CD4-positive, alpha-beta T cell treated with Interleukin-4 for 1 hour (primary cell): ENCODE measurements at places on chromosomes 3 and 15.

- peak; percentile 66 for DNase-seq
Measured at GRCh38 chr3:161310649-161311423, 60.5 kb downstream of the SPTSSB start.

- DNase-seq: no peak
Measured at GRCh38 chr3:46414739-46415138, 7.7 kb downstream of the CCRL2 start.

DNA sequence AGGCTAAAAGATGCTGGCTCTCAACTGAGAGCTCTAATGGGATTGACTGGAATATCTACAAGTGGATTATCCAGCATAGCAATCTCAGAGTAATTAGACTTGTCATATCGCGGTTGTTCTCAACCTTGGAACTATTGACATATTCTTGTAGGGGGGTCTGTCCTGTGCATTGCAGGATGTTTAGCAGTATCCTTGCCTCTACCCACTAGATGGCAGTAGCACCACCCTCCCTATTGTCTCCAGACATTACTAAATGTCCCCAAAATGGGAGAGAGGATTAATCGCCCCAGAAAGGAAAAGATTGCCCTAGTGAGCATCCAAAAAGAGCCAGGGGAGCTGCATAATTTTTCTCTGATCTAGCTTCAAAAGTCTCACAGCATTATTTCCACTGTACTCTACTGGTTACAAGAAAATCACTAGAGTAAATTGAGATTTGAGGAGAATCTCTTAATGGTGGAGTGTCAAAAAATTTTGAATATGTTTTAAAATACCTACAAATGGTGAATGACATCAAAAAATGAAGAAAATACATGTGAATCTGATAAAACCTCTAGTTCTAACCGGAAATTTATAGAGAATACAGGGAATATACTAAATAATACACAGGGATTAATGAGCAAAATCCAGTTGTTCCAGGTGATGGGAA is 388.2 kb upstream of the AGTR1 start:
- DNase-seq: no peak

DNA sequence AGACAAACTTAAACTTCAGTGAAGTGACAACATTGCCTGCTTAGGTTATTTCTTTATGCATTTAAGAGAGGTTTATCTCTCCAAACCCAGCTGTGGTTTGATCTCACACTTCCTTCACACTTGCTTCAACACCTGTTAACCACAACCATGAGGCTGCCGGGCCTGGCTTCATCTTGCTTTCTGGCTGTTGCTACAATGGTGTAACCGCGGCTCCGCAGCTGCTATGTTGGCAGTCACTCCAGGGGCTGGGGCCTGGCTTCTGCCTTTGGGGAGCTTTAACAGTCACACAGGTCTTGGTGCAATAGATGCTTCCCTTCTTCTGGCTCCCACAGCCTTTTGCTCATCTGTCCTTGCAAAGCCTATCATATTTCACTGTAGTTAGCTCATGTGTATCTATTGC is 72.9 kb upstream of the MNS1 start:
- DNase-seq: peak; percentile 50

- peak; percentile 6 for DNase-seq
Measured at GRCh38 chr15:97234851-97235610, 725.5 kb upstream of the ARRDC4 start.

GRCh38 chr15:33644304-33644703 is 324.0 kb upstream of the CHRM5 start:
- no peak for DNase-seq

- DNase-seq: no peak
Measured at GRCh38 chr3:41369838-41370237, 170.5 kb downstream of the CTNNB1 start.

GRCh38 chr3:32551496-32551895 is 19.2 kb downstream of the DYNC1LI1 start:
- no peak for DNase-seq

DNA sequence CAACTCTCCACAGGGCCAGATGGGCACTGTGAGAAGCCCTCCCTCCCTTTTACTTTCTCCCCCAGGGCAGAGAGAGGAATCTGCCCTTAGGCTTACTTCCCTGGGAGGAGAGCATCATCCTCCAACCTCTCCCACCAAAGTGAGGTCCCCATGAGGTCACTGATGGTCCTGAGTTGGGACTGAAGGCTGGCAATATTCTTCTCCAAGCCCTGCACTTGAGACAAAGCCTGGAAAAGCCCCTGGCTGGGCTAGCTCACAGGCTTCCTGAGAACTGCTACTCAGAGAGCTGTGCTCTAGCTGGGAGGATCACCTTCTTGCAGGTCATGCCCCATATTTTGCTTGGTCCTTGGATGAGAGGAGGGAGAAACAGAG is 110.0 kb upstream of the MEF2A start:
- DNase-seq: no peak

DNA sequence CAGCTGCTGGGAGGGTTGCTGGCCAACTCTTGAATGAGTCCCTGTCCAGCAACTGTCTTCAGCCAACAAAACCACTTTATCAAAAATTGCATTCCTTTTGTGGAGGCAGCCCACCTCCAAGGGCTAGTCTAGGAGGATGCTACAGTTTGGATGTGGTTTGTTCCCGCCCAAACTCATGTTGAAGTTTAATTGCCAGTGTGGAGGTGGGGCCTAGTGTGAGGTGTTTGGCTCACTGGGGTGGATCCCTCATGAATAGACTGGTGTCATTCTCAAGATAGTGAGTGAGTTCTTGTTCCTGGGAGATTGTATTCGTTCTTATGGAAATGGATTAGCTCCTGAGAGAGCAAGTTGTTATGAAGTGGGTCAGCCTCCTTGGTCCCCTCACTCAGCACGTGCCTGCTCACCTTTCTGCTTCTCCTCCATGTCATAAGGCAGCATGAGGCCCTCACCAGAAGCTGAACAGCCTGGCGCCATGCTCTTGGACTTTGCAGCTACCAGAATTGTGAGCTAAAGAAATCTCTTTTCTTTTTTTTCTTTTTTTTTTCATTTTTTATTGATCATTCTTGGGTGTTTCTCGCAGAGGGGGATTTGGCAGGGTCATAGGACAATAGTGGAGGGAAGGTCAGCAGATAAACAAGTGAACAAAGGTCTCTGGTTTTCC is 4.2 kb upstream of the RFC4 start:
- no peak for DNase-seq

- no peak for DNase-seq
Measured at GRCh38 chr15:42493679-42494078, 1.8 kb upstream of the SNAP23 start.

GRCh38 chr3:15268033-15268631 is 62.1 kb downstream of the CAPN7 start:
- peak; percentile 86 for DNase-seq

DNA sequence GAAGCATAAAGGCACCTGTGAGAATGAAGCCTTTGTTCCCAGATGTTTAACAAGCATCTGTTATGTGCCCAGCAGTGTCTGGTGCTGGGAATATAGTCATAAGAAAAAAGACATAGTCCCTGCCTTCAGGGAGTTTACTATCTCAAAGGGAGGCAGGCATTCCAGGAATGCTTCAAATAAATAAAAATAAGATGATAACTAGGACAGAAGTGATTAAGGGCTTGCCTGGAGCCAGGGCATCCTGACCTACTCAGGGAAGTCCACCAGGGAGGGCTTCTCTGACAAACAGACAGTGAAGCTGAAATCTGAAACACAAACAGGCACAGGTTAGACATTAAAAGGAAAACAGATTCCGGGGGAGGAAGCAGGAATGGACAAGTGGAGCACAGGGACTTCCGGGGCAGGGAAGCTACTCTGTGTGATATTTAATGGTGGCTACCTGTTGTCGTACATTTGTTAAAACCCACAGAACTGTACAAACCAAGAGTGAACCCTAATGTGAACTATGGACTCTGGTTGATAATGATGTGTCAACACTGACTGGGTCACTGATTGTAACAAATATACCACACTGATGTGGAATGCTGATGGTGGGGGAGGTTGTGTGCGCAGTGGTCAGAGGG is 53.3 kb downstream of the ITGB5 start:
- DNase-seq: no peak

DNA sequence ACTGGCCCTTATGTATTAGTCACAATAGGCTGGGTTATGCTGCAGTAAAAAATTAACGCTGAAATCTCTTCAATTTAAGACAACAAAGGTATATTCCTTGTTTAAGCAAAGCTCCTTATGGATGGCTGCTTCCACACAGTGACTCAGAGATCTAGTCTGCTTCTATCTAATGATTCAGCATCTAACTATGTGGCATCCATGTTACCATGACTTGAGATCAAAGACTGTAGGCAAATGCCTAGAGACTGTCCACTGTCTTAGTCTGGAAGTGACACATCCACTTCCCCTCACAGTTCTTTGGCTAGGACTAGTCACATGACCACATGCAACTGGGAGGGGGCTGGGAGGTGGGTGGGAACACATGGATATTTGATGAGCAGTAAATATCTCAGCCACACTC is 61.3 kb upstream of the PSMD6 start:
- no peak for DNase-seq

DNA sequence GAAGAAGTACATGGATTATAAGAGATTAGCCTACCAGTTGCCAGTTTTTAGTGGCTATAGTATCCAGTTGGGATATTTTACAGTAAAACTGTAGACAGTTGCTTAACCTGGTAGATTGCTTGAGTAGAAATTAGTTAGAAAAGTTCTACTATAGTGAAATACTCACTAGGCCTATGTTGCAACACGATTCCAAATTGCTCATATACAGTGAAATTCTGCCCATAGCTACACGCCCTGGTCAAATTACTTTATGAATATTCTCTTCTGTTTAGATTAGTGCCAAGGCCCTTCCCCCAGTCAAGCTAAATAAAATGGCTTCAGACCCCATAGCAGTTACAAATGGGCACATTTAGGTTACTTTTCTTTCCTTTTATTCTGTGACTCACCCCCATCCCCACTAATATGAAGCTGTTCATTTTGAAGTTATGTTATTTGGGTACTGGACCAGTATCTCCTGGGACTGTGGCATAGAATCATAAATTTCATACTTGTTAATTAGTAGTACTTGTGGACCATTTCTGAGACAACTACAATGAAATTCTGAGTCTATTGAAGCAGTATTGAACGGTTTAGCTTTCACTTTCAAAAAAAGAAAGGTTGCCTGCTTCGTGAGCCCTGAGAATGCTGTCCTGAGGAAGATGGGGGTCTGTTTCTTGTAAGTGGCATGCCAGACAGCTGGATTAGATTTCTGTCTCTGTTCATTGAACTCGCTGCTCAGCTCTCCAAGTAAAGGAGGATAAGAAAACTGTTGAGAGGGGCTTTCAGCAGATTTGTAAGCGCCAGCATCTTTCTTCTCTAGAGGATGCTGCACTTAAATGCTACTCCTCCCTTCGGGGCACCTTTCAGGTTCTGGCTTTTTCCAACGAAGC is 65.8 kb upstream of the CFAP20DC start:
- DNase-seq: no peak

- no peak for DNase-seq
Measured at GRCh38 chr3:16995601-16996000, 110.8 kb downstream of the PLCL2 start.

- no peak for DNase-seq
Measured at GRCh38 chr3:52792413-52792812, 2.2 kb upstream of the ITIH3 start.

DNA sequence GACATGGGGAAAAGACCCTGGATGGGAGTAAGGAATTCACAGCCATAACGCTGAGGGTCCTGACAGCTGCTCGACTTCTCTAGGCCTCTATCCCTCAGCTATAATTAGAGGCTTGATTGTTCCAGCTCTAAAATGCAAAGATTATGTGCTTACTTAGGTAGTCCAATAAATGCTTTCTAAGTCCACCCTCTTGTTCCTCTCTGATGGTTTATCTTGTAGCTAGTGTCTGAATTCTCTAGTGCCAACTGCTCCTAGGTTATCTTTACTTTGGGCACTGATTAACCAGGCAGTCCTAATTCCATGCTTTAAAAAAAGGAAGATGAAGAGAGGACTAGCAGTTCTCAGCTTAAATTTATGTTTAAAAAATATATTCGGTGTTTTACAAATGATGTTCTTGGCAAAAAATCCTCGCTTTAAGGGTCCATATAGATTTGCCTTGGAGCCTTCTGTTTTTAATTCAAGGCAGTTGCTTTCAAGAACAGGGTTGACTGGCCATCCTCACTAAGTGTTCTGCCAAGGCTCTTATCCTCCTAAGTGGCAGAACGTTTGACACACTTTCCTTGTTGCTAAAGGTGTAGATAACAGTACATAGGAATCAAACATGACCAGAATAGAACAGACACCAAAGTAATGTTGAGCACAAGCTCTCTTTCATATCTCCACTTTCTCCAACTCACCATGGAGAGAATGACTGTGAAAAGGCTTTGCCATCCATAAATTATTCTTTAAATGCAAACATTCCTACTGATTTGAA is 60.6 kb downstream of the THRB start:
- DNase-seq: no peak

DNA sequence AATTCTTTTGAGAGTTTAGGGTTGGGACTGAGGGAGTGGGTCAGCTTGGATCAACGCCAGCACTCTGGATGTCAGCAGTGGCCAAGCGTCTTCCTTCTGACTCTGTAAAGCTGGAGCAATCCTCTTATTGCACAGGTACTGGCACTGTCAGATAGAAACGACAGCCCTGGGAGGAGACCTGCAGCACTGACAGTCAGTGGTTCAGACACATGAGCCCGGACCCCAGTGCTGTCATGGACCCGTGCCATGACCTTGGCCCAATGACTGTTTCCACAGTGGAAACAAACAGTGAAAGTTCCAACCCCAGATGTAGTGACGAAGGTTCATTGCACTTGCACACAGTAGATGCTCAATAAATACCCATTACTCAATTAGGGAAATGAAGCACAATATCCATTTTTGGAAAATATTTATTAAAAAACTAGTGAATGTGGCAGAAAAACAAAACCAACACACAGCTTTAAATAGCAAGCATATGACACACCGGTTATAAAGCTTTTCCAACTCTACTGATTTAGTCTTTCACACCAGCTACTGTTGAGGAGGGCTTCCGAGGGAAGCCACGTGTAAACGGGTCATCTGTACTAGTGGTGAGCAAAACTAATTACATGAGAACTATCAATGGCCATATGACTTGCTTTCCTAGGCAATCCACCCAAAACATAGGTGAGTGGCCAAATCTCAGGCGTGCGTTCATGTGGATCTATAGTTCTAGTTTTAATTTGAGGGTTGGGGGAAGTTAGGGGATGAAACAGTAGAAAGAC is 22.1 kb downstream of the SIAH2 start:
- no peak for DNase-seq

- DNase-seq: no peak
Measured at GRCh38 chr15:89406940-89407607, 72.5 kb upstream of the POLG start.

GRCh38 chr3:74603292-74603691 is 11.2 kb downstream of the CNTN3 start:
- no peak for DNase-seq

DNA sequence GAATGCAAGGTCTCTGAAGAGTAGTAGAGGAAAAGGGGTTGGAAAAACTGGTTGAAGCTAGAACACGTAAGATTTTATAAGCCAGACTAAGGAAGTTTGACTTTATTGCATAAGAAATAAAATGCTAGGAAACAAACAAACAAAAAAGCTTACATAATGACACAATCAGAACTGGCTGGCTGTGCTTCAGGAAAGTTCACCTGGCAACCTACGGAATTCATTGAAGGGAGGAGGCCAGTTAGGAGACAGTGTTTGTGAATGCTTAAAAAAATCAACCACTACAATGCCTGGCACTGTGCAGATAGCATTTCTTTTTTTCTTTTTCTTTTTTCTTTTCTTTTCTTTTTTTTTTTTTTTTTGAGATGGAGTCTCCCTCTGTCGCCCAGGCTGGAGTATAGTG is 1.9 kb upstream of the ICE2 start:
- DNase-seq: no peak
